ENCODE measurements at places on chromosomes 12 and 14. TPM values are rescaled to one million over a fixed set of nuclear protein-coding genes. Genes with fewer than 3 reads are reported as not detected.

Gene CLEC14A
- total RNA-seq = 15.9 TPM

Gene SLC2A3
- total RNA-seq = 65.5 TPM

Gene ANKS1B
- total RNA-seq = 0.87 TPM

Gene ABCD2
- total RNA-seq = 0.17 TPM

Gene CACNA2D4
- total RNA-seq = 1.5 TPM

Gene PLEKHG7
- total RNA-seq = not detected

Gene CIROP
- total RNA-seq = 1.7 TPM

Gene ATL1
- 13.8 TPM for total RNA-seq

Gene DLK1
- total RNA-seq = not detected

Gene RPL10L
- total RNA-seq = not detected

Data from smooth muscle cell of trachea (primary cell).